ENCODE measurements at places on chromosomes 12 and 14.

DNA sequence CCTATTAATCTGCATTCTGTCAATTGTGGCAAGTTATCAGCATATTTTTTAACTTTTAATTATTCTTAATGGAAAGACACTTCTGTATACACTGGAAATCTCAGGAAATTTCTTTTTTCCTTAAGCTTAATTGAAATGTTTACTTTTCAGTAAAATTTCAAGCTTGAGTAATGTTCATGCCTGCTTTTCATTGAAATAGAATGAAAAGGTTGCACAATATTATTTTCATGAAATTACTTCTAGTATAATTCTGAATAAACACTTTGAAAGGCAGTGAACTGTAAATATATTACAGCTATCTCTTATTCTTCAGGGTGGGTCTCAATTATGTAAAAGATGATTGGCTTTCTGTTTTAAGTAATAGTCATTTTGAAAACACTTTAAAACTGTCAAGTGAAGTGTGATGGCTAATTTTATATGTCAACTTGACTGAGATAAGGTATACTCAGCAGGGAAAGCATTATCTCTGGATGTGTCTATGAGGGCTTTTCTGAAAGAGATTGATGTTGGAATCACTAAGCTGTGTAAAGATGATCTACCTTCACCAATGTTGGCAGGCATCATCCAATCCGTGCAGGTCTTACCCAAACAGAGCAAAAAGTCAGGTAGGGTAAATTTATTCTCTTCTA, 29.9 kb downstream of the CLEC2D start:
- DNase-seq: no peak

DNA sequence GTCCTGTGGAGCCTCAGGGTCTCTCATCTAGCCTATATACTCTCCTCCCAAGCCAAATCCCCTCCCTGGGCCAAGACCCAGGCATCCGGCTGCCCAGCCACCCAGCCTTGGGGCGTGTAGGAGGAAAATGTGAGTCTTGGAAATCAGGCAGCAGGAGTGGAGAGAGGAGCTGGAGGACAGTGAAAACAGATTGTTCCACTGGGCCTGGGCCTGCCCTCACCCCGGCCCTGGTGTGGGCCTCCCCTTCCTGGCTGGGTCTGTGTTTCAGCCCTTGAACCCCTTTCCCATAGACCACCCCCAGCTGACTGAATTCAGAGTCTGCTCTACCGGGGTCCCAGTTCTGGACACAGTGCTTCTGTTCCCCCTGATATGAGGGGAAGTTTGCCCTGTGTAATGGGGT, 6.7 kb downstream of the ITGA5 start:
- no peak for DNase-seq

GRCh38 chr14:77659831-77660230, 43.4 kb upstream of the SPTLC2 start:
- DNase-seq: peak; percentile 97

DNA sequence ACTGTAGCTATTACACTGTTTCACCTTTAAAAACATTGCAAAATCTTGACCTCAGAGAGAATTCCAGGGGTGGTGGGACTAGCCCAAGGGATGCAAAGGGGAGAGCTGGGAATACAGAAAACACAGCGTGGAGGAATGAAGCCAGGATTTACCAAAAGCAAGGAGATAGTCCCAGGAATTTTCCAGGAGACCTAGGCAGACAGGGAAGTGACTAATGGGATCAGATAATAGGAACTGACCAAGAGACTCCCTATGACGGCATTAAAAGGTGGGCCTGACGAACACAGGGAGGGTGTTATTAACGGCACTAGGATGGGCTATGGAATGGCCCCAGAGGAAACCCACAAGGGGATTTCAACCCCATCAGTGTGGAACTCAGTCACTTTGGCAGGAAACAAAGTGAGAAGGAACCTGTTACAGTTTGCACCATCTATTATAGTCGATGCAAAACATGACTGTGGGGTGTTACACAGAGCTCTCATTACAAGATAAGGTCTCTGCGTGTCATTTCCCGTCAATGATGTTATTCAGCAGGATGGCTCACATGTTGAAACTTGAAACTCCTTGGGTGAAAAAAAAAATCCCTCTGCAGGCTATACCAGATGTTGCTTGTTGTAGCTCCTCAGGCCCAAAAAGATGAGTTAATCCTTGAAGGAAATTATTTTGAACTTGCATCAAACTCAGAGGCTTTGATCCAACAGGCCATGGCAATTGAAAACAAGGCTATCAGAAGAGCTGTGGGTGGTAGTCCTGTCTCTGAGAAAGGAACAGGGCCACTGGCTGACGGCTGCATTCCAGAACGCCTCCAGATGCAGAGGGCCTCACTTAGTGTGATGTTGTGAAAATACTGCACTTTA, 58.7 kb downstream of the DRAM1 start:
- no peak for DNase-seq

- peak; percentile 39 for DNase-seq
Measured at GRCh38 chr12:51132693-51133092, 40.2 kb downstream of the TFCP2 start.

DNA sequence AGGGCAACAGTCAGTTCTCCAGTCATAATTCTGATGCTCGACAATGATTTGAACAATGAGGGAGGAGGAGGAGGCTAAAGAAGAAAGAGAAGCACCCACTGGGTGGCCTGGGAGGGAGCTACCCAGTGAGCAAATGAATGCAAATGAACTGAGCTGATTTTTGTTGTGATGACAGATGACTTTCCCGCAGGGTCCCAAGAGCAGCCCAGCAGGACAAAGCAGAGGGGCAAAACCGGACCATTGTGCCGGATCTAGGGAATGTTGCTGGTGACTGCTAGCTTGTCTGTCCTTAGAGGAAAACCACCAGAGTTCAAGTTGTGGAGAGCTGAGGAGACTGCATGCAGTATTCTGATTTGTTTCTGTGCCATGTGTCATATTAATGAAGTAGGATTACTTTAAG, 162.8 kb downstream of the MON2 start:
- DNase-seq: no peak

GRCh38 chr12:38384816-38385378, 68.3 kb downstream of the ALG10B start:
- DNase-seq: peak; percentile 12

DNA sequence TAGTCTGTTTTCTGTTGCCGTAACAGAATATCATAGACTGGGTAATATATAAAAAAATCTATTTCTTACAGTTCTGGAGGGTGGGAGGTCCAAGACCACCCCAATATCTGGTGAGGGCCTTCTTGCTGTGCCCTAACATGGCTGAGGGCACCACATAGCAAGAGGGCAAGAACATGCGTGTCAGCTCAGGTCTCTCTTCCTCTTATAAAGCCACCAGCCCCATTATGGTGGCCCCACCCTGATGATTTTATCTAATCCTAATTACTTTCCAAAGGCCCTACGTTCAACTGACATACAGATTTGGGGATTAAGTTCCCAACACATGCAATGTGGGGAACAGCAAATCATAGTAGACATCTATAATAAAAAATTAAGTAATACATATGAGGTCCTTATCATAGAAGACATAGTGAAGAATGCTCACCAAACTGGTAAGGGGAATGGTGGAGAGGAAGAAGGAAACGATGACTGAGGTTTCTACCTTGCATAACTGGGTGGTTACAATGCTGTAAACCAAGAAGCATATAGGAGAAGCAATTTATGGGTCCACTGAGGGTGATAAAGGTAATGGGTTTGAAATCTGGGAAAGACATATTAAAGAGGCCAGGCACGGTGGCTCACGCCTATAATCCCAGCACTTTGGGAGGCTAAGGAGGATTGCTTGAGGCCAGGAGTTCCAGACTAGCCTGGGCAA, 27.0 kb downstream of the BTBD7 start:
- DNase-seq: peak; percentile 76

DNA sequence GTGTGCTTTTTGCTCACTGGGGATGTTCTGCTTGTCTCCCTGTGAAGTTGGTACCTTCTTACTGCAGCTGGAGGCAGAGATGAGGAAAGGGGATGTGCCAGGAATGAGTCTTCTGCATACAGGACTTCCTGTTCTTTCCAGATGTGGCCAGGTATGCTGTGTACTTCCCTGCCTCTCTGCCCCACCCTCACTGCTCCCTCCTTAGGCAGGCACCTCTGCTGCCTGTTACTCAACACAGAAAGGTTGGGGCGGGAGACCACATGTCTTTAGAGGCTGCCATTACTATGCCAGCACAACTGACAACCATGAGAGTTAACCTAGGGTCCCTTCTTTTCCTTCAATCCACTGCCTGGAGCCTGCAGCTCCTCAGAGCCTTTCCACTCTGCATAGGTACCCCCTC, 2.0 kb upstream of the OAS3 start:
- DNase-seq: no peak

- no peak for DNase-seq
Measured at GRCh38 chr14:65263177-65263788, 149.2 kb upstream of the FUT8 start.

GRCh38 chr12:3432176-3432742, 58.7 kb upstream of the PRMT8 start:
- DNase-seq: no peak

DNA sequence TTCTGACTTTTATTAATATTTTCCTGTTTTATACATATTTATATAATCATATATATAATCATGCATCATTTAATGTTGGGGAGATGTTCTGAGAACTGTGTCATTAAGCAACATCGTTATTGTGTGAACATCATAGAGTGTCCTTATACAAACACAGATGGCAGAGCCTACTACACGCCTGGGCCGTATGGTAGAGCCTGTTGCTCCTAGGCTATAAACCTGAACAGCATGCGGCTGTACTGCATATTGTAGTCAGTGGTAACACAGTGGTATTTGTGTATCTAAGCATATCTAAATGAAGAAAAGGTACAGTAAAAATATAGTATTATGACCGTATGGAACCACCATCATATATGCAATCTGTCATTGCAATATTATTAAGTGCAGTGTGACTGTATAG, 44.7 kb upstream of the BCL7A start:
- no peak for DNase-seq

GRCh38 chr12:93698307-93699092, 21.3 kb downstream of the CRADD start:
- DNase-seq: no peak

DNA sequence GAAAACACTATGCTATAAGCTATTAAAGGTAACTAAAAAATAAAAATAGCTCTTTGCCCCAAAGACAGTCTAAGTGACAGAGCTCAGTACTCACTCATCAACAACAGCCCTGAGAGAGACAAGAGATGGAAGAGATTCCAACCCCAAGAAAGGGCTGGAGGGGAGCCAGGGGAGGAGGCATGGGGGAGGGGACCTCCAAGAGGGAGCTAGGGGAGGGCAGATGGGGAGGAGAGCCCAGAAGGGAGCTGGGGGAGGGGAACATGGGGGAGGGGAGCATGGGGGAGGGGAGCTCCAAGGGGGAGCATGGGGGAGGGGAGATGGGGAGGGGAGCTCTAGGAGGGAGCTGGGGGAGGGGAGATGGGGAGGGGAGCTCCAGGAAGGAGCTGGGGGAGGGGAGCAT, 7.7 kb downstream of the SSH1 start:
- DNase-seq: no peak

DNA sequence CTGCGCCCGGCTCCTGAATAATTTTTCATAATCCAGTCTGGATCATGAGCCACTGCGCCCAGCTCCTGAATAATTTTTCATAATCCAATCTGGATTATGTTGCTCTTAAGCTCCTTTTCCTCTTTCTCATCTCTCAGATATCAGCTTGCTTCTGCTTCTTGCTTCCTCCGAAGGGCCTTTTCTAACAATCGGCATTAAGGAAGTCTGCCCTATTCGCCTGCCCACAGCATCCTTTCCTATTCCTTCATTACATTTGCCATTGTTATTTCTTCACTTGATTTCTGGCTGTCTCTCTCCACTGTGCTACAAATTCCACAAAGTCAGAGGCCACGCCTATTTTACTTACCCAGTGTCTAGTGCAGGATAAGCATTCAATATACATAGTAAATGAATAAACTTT, 83.5 kb downstream of the TTC7B start:
- DNase-seq: peak; percentile 56

- DNase-seq: no peak
Measured at GRCh38 chr12:94670898-94671297, 20.5 kb upstream of the TMCC3 start.

- no peak for DNase-seq
Measured at GRCh38 chr14:99687284-99688209, 3.4 kb downstream of the CYP46A1 start.

DNA sequence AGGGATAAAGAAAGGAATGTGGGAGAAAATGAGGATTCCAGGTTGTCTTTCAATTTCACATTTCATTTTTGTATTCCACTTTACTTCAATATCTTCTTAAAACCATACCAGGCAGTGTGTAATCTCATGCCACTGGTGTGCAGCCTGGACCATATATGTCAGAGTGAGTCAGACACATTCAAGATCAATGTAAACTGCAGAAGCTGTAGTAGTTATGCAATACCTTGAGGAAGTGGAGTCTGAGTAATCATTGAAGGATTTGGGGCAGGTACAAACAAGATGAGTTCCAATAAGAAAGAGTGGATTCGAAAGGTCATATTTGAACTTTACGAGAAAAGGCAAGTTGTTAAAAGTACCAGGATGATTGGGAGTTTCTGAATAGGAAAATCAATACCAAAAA, 14.1 kb downstream of the PLCZ1 start:
- peak; percentile 10 for DNase-seq

DNA sequence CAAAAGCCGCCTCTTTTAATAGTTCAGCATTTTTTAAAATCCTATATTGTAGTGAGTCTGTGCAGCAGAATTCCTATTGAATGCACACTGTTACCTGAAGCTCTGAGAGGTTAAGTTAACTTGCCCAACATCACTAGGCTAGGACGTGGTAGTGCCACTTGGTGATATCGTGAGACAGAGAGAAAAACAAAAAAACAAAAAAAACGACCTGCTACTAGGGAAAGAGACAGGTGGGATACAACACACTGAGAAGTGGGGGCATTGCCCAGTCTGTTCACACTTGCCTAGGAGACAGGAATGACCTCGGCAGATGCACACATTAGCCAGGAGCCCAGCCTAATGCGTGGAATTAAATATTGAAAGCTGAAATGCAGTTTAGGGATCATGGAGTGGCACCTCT, 129.7 kb upstream of the CCND2 start:
- DNase-seq: no peak

GRCh38 chr14:90062822-90063539, 1.2 kb downstream of the KCNK13 start:
- peak; percentile 37 for DNase-seq

DNA sequence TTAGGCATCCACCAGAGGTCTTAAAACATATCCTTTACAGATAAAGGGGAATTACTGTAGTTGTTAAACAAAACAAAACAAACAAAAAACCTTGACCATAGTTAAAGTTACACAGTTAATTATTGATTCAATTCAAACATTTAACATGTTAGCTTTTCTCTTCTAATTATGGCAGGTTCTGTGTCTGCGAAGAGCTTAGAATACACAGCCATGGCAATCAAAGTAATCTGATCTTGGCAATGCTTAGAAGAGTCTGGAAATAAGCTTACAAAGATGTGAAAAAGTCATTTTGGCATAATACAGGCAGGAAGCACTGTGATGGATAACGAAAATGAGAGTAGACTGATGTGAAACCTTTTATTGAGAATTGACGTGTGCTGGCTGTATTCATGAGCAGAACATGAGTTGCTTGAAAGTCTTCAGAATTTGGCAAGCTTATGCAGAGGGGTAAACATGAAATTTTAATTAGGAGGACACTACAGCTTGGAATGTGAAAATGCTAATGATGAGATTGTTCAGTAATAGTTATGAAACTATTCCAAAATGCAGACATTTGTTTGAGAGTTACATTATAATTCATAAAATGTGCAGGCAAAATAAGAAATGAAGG, 629.6 kb downstream of the FSCB start:
- no peak for DNase-seq

- DNase-seq: no peak
Measured at GRCh38 chr14:104799244-104800014, 1.5 kb upstream of the ZBTB42 start.

Data from MV-4-11 (cell line).